Effector memory CD8-positive, alpha-beta T cell (primary cell): ENCODE measurements at places on chromosomes 3 and 15.

DNA sequence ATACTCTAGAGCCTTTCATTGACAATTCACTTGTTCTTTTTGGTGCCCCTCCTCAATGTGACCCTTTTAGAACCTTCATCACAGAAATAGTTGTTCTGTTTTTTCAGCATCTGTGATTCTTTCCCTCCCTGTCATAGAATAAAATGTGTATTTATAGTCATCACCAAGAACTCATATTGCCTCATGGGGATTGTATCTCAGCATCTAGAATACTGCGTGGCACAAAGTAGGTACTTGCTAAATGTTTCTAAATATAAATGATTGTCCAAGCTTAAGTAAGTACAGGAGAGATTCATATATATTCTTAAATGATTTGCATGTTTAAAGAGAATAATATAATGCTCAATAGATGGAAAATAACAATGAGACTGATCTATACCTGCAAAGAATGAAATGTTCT is 190.1 kb downstream of the FNDC3B start:
- H3K4me1 ChIP-seq = peaks cover 9% of the 10 kb centered on the region
- no peak for DNase-seq
- no peak overlapping the region for H3K27ac ChIP-seq
- no peak overlapping the region for H3K4me3 ChIP-seq
- H3K36me3 ChIP-seq = peaks cover 12% of the 10 kb centered on the region

GRCh38 chr15:74709011-74709410 is 13.2 kb upstream of the EDC3 start:
- H3K4me3 ChIP-seq = no peak overlapping the region
- H3K27me3 ChIP-seq = peaks cover 11% of the 10 kb centered on the region
- no peak for DNase-seq

- H3K4me1 ChIP-seq = no peaks in the 10 kb centered on the region
- no peak for DNase-seq
- no peak overlapping the region for H3K27ac ChIP-seq
- H3K4me3 ChIP-seq = no peak overlapping the region
- H3K36me3 ChIP-seq = no peaks in the 10 kb centered on the region
These were observed 894.3 kb downstream of the OTOL1 start for GRCh38 chr3:162390891-162391290.

- H3K27ac ChIP-seq = no peak overlapping the region
- no peaks in the 10 kb centered on the region for H3K27me3 ChIP-seq
- no peak for DNase-seq
These were observed 29.6 kb upstream of the FNDC3B start for GRCh38 chr3:172009803-172010202.

- H3K4me1 ChIP-seq = no peaks in the 10 kb centered on the region
- no peak for DNase-seq
- H3K36me3 ChIP-seq = no peaks in the 10 kb centered on the region
- no peak overlapping the region for H3K27ac ChIP-seq
- no peak overlapping the region for H3K4me3 ChIP-seq
These were observed 347.4 kb downstream of the SI start for GRCh38 chr3:164730815-164731360.

DNA sequence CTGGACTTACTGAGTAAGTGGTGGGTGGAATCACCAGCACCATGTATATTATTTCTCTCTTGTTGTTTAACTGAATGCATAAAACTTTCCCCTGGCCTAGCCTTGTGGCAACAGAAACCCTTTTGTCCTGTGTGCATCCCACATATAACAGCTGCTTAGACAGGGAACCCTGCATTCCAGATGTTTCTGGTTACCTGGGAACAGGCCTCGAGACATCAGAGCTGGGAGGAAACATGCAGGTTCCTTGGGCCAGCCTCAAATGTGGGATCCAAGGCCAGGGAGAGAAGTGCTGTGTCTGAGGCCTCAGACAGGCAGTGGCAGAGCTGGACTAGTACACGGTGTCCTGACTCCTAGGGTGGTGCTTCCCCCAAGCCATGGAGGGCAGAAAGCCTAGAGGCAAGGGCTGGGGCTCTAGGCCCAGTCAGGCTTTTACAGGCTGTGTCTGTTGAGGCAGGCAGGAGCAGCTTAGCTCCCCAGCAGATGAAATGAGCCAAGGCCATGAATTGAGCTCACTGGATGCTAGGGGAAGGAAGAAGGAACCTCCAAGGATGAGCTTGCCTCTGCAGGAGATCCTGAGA is 57.7 kb downstream of the ITGA11 start:
- H3K27me3 ChIP-seq = peaks cover 6% of the 10 kb centered on the region
- H3K27ac ChIP-seq = no peak overlapping the region
- H3K36me3 ChIP-seq = no peaks in the 10 kb centered on the region
- no peaks in the 10 kb centered on the region for H3K4me1 ChIP-seq
- H3K4me3 ChIP-seq = no peak overlapping the region

DNA sequence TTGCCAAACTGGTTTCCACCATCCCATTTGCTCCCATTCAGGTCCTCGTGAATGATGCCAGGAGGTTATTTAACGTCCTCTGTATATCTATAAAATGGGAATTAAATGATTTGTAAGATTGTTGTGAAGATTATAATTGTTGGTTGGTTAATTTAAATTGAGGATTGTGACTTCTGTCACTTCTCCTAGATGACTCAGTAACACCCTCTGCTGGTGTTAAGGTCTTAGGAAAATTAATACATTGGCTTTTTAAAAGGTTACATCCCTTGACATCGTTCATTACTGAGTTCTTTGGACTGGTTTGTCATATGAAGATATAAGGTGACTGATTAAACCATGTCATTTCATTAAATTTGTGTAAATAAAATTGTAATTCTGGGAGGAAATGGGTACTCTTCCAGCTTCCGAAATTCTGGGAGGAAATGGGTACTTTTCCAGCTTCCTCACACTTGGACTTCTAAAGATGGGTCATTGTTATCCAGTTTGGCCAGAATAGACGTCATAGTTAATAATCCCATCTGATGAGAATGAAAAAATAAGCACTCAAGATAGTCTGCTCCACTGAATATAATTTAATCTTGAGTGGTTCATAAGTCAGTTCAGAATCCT is 33.3 kb upstream of the PAQR5 start:
- no peaks in the 10 kb centered on the region for H3K27me3 ChIP-seq
- H3K4me3 ChIP-seq = no peak overlapping the region
- H3K4me1 ChIP-seq = no peaks in the 10 kb centered on the region
- no peaks in the 10 kb centered on the region for H3K36me3 ChIP-seq
- no peak for DNase-seq
- H3K27ac ChIP-seq = no peak overlapping the region

DNA sequence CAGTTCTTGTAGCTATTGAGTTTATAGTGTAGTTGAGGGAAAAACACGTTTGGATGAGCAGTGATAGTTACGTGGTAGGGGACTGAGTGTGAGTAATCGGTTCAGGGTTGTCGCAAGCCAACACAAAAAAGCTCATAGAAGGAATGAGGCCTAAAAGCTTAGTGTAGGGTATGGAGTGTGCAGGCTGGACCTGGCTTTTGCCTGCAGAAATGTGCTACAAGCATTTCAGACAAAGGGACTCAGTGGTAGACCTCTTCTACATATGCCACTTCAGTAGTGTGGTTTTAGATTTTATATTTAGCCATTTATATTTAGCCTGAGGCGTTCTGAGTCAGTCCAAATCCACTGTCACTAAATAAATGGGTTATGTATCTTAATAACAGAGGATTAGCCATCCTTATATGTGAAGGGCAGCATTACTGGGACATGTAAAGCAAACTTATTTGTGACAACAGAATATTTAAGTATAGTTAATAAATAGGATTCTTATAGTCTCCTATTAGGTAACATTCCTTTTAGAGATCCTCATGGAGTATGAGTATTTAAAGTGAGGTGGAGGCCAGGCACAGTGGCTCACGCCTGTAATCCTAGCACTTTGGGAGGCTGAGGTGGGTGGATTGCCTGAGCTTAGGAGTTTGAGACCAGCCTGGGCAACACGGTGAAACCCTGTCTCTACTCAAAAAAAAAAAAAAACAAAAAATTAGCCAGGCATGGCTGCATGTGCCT is 21.8 kb downstream of the ATP2C1 start:
- H3K4me3 ChIP-seq = no peak overlapping the region
- no peak for DNase-seq
- no peaks in the 10 kb centered on the region for H3K27me3 ChIP-seq
- H3K36me3 ChIP-seq = no peaks in the 10 kb centered on the region
- H3K4me1 ChIP-seq = peaks cover 15% of the 10 kb centered on the region

GRCh38 chr3:923161-923910 is 169.5 kb upstream of the CNTN6 start:
- no peaks in the 10 kb centered on the region for H3K36me3 ChIP-seq
- no peak for DNase-seq
- H3K4me1 ChIP-seq = no peaks in the 10 kb centered on the region
- H3K4me3 ChIP-seq = no peak overlapping the region

DNA sequence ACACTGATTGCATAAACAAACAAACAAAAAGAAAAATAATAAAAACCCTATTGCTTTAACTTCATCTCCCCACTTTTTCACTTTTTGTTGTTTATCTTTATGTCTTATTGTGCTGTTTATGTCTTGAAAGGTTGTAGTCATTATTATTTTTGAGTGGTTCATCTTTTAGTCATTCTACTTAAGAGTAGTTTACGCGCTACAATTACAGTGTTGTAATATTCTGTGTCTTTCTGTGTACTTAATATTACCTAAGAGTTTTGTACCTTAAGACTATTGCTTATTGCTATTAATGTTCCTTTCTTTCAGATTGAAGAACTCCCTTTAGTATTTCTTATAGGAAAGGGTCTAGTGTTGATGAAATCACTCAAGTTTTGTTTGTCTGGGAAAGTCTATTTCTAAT is 28.1 kb downstream of the TM4SF18 start:
- no peaks in the 10 kb centered on the region for H3K36me3 ChIP-seq
- no peak for DNase-seq
- no peak overlapping the region for H3K27ac ChIP-seq

GRCh38 chr15:54289590-54290136 is 311.4 kb downstream of the UNC13C start:
- no peak for DNase-seq
- H3K27me3 ChIP-seq = no peaks in the 10 kb centered on the region
- H3K27ac ChIP-seq = no peak overlapping the region
- H3K36me3 ChIP-seq = no peaks in the 10 kb centered on the region
- H3K4me3 ChIP-seq = no peak overlapping the region

DNA sequence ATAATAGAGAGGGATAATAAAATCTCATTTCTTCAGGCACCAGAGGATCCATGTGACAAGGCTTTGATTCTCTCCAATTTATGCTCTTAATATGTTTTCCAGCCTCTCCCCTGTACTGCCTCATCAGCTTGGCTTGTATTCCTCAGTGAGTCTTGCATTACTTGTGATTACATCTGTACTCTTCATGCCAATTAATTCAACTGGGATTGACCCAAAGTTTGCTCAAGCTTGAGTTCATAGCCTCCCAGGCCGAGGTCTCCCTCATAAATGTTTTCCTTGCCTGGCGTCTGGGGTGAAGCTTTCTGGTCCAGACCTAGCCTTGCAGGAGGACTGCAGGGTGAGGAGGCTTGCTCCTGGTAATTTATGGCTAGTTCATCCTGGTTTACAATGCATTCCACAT is 146.9 kb downstream of the CHST2 start:
- H3K4me1 ChIP-seq = no peaks in the 10 kb centered on the region
- H3K27ac ChIP-seq = no peak overlapping the region
- no peak for DNase-seq
- no peak overlapping the region for H3K4me3 ChIP-seq
- H3K27me3 ChIP-seq = no peaks in the 10 kb centered on the region

GRCh38 chr3:8529181-8529637 is 27.6 kb downstream of the LMCD1 start:
- H3K36me3 ChIP-seq = no peaks in the 10 kb centered on the region
- no peak overlapping the region for H3K27ac ChIP-seq
- no peaks in the 10 kb centered on the region for H3K4me1 ChIP-seq
- H3K27me3 ChIP-seq = peaks cover 6% of the 10 kb centered on the region
- DNase-seq = no peak
- no peak overlapping the region for H3K4me3 ChIP-seq

DNA sequence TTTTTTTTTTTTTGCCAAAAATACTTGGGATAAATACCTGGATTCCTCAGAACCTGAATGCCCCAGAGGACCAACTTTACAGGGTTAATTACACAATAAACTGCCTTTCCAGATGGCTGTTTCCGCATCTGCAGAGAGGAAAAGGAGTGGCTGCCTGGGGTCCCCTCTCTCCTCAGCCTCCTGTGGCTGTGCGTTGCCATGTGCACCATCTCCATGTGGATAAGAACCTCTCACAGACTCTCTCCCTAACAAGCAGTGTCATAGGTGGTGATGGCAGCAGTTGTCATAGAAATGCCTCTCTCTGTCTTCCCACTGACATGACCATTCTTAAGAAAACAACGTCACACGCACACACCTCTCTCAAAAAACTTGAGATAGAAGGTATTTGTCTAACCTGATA is 179.4 kb downstream of the RPLP1 start:
- no peak overlapping the region for H3K27ac ChIP-seq
- H3K4me1 ChIP-seq = peaks cover 4% of the 10 kb centered on the region
- peaks cover 49% of the 10 kb centered on the region for H3K27me3 ChIP-seq

GRCh38 chr15:75195122-75195765 is 6.4 kb upstream of the C15orf39 start:
- H3K36me3 ChIP-seq = peaks cover 7% of the 10 kb centered on the region
- DNase-seq = no peak
- H3K27ac ChIP-seq = no peak overlapping the region

DNA sequence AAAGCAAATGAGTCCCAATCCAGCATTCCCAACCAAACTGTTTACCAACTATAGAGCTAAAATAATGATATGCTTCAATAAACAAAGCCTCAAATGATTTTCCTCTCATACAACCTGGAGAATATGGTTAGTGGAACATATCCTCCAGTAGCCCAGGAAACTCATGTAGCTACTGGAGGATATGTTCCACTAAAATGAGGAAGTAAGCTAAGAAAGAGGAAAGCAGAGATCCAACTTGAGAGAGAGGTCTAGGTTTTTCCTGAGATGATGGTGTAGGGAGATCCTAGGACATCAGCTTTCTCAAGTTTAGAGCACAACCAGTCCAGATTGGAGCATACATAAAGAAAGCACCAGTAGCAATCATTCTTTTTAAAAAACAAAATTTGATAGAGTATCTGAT is 44.6 kb upstream of the SLC4A7 start:
- H3K36me3 ChIP-seq = no peaks in the 10 kb centered on the region
- peaks cover 20% of the 10 kb centered on the region for H3K4me1 ChIP-seq
- H3K4me3 ChIP-seq = no peak overlapping the region
- DNase-seq = no peak
- H3K27ac ChIP-seq = no peak overlapping the region

- H3K27me3 ChIP-seq = peaks cover 20% of the 10 kb centered on the region
- H3K36me3 ChIP-seq = no peaks in the 10 kb centered on the region
- peak; percentile 39 for DNase-seq
- H3K4me1 ChIP-seq = no peaks in the 10 kb centered on the region
- H3K27ac ChIP-seq = no peak overlapping the region
These were observed 51.7 kb downstream of the ARNT2 start for GRCh38 chr15:80455668-80456442.

DNA sequence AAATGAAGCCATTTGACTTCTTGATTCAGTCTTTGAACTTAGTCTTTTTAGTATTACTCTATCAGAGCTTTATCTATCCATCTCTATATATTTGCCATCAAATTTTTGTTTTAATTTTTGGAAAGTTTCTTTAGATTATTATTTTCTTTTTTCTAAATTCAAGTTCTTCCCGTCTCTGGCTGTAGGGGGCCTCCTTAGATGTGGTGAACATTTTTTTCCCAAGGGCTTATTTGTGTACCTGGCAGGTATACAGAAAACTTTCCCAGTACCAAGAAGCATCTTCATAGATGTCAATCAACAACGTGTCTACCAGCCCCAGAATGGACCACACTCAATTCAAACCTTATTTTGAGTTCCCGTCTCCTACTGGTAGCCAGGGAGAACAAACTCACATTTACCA is 486.8 kb upstream of the CNTN4 start:
- H3K36me3 ChIP-seq = no peaks in the 10 kb centered on the region
- no peak overlapping the region for H3K27ac ChIP-seq
- no peak for DNase-seq
- no peak overlapping the region for H3K4me3 ChIP-seq
- H3K4me1 ChIP-seq = no peaks in the 10 kb centered on the region
